GM03348 (cell line): ENCODE measurements at places on chromosomes 3 and 15.

DNA sequence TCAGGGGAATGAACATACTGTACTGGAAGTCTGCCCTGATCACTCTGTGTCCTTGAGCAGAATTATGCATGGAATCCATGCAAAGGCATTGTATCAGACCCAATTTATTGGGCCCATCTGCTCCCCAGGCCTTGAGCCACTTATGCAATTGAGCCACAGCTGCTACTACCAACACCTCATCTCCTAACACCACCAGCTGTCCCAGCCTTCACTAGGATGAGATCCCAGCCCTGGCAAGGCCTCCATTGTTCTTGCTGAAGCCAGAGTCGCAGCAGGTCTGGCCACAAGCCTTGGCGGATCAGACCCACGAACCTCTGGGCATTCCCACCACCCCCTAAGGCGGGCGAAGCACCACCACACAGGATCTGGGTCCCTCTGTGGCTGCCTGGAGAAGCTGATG is 9.2 kb upstream of the NME9 start:
- no peak for DNase-seq

- DNase-seq: no peak
Measured at GRCh38 chr3:20256144-20256543, 70.1 kb upstream of the SGO1 start.

DNA sequence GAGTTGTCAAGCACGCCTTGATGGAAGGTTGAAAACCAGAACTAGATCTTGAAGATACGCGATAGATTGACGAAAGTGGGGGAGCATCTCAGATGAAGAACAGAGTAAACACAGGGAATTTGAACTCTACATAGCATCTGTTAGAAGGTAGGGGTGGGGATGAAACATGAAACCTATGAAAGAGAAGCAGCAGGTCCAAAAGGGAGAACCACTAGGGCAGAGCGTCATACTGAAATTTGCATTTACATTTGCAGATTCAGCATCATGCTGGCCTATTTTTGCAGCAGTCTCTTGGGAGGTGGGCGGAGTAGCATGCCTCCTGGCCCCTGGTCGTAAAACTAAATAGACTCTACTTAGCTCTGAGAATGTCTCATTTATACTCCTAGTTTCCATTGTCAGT is 46.1 kb upstream of the RASGRP1 start:
- DNase-seq: no peak

DNA sequence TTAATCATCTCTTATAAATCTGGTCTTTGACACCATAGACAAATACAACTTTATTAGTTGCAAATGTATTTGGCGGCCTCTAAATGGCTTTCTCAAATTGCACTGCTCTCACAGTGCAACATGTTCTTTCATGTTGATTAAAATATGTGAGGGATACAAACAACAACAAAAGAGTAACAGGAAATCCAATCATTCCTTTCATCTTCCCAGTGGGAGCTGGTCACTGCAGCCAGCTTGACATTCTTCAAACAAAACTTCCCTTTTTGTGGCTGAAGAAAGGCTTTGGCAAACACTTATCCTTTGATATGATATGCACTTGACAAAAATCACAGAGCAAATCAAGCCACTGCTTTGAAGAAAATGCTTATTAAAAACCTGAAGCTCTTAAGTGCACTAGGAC is 973.6 kb downstream of the EPHA3 start:
- DNase-seq: no peak

GRCh38 chr15:88467935-88468528 is 524 bp downstream of the MRPS11 start:
- DNase-seq: no peak

DNA sequence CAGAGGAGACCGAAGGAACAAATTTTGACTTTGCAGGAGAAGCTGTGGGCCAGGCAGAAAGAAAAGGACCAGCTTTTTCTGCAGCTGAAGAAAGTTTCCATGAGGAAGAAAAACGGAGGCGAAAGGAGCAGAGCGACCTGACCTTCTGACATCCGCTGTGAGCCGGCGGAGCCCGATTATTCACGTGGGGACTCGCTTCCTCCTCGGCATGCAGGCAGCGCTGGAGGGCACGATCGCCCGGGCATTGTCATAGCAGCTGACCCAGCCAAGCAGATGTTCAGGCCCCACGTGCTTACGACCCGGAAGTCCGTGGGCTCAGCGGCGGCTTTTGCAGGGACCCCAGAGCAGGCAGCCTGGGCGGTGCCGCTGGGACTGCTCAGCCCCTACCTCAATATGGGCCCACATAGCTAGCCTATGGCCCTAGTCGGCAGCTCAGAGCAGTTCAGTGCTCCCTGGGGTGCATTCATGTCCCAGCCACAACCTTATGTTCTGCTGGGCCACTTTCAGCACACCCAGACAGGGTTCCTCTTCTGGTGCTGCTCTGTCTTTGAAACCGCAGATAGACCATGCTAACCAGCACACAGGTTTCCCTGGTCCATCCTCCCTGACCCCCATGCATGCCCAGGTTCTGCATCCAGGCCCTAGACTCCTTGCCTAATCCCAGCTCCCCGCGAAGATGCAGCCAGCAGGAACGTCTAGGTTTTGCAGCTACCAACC is 10.5 kb upstream of the EIF4A2 start:
- DNase-seq: peak; percentile 68

- DNase-seq: no peak
Measured at GRCh38 chr3:143924522-143925285, 46.9 kb upstream of the DIPK2A start.

GRCh38 chr15:99480016-99480810 is 85.6 kb upstream of the MEF2A start:
- DNase-seq: no peak

- DNase-seq: peak; percentile 33
Measured at GRCh38 chr3:86990012-86990733, 776 bp downstream of the VGLL3 start.

DNA sequence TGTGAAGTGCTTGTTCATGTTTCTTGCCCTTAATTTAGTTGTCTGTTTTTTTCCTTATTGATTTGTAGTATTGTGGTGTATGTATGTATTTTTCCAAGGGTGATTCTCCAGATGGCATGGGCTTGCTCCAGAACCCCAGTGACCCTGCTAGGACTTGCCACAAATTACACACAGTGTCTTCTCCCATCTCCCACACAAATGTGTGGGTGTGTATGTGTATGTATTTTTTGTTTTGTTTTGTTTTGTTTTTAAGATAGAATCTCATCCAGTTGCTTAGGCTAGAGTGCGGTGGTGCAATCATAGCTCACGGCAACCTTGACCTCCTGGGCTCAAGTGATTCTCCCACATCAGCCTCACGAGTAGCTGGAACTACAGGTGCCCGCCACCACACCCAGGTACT is 36.2 kb upstream of the ARID3B start:
- no peak for DNase-seq

DNA sequence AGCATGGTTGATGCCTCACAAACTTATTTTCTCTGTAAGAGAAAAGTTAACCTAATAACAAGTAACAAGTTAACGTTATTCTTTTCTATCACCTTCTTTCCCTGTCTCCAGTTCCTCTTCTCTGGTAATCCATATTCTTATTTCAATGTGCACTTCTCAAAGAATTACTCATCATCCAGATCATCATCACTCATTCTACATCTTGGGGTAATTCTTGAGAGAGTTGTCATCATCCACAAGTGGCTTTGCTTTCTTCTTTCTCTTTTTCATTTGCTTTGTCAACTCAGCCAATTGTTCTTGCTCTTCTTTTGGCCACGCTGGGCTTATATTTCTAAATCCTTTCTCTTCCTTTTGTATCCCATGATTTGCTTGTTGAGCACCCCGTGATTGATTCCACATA is 20.8 kb upstream of the RNF111 start:
- DNase-seq: peak; percentile 30

DNA sequence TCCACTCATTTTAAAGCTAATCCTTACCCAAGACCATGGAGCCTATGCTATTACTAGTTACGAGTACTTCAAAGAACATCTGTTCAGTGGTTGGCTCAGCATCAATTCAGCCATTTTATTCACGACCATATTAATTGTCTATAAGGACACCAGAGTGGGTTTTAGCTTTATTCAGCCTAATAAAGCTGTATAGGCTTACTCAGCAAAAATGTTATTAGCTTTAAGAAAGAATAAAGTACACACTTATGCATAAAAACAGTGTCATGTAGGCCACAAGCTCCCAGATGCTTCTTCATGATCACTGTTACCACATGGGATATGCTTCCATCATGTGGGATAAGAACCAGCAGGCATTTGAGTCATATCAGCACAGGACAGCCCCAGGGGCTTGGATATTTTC is 87.4 kb upstream of the GPR149 start:
- DNase-seq: no peak

- no peak for DNase-seq
Measured at GRCh38 chr15:101326462-101327146, 31.6 kb upstream of the SNRPA1 start.

DNA sequence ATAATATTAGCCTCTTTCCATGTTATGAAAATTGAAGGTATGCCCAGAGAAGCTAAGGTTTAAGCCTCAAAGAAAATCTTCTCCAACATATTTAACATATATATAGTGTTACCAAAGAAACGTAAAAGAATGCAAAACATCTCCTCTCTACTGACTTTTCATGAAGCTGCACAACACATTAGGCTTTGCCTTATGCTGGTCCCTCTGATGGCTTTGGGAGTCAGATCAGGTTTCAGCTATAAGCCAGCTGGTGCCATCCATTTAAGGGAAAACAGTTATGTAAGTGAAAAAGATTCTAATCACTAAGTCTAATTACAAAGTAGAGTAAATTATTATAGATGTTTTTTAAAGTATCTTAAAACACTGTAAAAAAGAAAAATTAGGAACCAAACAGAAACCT is 410.5 kb downstream of the LSAMP start:
- no peak for DNase-seq

DNA sequence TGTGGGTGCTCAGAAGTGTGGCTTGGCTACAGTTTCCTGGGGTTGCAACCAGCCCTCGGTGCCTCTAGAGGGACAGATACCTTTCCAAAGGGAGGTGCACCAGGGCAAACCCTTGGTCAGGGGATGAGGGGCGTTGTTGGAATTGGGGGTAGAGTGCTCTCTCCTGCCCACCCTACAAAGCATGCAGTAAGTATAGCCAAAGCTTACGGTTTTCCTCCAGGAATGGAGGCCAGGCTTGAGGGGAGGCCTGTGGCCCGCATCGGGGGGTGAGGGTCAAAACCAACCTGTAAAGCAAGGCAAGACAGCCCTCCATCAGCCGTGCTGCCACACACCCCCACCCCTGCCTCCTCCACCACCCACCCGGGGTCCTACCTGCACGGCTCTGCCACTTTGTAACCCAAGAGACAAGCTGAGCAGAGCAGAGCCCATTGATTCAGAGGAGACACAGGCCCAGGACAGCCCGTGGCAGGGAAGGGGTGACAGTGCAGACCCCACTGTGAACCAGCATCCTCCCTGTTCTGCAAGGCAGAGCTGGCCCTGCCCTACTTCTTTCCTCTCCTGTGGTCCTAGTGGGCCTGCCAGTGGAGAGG is 41.5 kb downstream of the TLE3 start:
- no peak for DNase-seq

DNA sequence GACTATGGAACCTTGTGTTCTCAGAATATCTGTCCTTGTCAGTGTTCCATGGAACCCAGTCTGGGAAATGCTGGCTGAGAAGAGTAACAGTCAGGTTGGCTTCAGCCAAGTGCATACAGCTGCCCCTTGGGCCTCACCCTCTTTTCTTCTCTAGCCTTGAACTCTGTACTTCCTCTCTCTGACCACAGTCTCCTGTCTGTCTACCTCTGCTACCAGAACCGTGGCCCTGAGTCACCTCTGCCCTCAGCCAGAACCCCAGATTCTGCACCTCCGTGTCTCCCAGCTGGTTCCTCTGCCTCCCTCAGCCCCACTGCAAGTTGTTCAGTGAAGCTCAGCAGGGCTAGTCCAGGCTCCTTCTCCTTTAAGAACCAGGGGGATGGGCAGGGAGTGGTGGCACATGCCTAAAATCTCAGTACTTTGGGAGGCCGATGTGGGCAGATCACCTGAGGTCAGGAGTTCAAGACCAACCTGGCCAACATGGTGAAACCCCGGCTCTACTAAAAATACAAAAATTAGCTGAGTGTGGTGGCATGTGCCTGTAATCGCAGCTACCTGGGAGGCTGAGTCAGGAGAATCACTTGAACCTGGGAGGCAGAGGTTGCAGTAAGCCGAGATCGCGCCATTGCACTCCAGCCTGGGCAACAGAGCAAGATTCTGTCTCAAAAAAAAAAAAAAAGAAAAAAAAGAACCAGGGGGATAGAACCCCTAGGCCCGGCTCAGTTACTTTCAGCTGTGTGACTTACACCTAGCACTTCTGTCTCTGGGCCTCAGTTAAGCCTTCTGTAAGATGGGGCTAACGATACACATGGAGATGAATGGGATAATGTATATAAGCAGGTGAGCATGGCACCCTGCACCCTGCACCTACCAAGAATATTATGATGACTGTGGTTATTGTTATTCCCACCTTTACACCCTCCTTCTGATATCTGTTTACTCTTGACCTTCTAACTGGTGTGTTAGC is 24.3 kb upstream of the TATDN2 start:
- no peak for DNase-seq

DNA sequence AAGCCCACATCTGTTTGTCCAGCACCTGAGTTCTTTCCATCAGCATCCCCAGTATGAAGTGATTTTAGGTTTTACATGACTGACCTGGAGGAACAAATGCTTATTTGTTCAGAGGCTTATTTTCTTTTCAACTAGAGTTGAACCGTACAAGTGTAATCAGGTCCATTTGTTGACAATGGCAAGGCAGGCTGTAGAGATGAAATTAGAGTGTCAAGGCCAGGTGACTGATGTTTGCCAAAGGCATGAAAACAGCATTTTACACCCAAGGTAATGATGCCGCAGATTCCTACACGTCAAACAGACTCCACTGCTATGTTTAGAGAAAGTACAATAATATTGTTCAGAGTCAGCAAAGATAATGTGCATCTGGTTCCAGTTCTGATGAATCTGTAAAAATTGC is 96.5 kb downstream of the KCNAB1 start:
- no peak for DNase-seq

DNA sequence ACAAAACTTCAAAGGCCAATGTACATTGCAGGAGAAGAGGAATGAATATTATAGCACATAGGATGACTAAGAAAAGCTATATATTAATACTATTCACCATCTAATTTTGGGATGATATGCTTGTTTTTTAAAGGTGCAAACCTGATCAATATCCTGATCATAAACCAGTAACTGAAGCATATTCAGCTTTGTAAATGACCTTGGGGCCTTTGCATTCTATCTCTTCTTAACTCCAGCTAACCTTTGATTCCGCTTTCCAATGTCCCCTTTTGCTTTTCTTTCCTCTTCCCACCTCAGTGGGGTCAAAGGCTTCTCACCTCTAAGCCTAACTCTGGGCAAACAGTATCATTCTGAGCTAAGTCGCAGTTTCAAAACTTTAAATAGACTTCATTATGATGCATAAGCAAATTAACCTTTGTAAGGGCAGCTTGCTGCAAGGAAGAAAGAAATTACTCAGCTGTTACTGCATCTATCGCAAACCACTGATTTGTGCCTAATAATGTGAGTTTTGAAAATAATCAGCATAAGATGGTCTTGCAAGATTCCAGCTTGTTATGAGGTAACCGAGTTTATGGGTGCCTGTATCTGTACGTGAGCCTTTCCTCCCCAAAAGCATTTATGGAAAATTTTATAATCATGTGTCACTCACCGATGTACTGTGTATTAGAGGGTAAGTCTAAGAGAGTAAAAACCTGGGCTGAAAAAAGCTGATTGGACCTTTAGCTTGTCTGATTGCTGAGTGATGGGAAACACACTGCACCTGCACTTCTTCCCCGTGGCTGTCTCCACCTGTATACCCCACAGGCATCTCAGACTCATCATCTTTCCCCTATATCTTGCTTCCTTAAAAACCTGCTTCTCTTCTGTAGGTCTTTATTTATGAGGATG is 116.8 kb downstream of the TPRG1 start:
- no peak for DNase-seq

- DNase-seq: no peak
Measured at GRCh38 chr3:110895054-110895453, 176.6 kb upstream of the NECTIN3 start.
